Effector CD4-positive, alpha-beta T cell (primary cell): ENCODE measurements at places on chromosomes 1 and 21.

DNA sequence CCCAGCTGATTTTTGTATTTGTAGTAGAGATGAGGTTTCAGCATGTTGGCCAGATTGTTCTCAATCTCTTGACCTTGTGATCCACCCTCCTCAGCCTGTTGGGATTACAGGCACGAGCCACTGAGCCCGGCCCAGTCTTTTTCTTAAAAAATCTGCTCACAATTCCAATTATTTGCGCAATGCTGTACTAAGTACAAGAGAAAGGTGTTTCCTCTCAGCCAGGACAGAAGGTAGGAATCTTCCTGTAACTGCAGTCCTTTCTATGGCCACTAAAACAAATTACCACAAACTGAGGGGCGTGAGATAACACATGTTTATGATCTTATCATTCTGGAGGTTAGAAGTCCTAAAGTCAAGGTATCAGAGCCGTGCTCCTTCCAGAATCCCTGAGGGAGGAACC lies 6.9 kb upstream of the CBR3 start:
- no peak for DNase-seq

DNA sequence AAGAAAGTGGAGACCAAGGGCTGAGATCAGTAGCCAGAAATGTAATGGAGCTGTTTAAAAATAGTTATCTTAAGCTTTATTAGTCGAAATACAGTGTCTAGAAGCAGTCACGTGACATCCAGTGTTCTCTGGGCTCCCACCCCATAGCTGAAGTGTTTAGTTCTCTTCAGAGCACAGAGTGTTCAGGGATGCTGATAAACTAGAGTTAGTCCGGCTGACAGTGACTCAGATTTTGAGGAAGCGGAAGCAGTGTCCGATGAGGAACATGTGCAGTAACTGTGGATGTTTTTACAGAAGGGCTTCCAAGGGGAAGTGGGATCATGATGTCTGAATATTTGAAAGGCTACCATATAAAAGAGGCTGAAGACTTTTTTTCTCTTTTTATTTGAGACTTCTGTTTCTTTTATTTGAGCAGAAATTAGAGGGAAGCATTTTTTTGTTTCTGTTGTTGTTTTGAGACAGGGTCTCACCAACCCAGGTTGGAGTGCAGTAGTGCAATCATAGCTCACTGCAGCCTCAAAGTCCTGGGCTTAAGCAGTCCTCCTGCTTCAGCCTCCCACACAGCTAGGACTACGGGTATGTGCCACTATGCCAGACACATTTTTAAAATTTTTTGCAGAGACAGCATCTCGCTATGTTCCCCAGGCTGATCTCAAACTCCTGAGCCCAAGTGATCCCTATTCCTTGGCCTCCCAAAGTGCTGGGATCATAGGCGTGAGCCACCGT lies 124.2 kb downstream of the GALNT2 start:
- DNase-seq, result no peak

DNA sequence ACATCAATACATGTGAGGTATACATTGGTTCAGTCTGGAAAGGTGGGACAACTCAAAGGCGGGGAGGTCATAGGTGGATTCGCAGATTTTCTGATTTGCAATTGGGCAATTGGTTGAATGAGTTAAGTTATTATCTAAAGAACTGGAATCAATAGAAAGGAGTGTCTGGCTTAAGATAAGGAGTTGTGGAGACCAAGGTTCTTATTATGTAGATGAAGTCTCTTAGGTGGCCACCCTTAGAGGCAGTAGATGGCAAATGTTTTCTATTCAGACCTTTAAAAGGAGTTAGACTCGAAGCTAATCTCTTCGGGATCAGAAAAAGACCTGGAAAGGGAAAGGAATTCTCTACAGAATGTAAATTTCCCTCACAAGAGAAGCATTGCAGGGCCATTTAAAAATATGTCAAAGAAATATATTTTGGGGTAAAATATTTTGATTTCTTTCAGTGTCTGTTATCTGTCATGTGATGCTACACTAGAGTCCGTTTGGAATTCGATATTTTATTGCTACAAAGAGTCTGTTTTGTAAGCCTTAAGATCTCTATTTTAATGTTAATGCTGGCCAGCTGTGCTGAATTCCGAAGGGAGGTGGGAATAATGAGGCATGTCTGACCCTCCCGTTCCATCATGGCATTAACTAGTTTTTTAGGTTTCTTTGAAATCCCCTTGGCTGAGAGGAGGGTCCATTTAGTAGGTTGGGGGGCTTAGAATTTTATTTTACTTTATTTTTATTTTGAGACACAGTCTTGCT lies 265.1 kb downstream of the PTPRU start:
- no peak for DNase-seq

GRCh38 chr21:46021398-46021797 lies 39.8 kb downstream of the COL6A1 start:
- DNase-seq, result no peak

DNA sequence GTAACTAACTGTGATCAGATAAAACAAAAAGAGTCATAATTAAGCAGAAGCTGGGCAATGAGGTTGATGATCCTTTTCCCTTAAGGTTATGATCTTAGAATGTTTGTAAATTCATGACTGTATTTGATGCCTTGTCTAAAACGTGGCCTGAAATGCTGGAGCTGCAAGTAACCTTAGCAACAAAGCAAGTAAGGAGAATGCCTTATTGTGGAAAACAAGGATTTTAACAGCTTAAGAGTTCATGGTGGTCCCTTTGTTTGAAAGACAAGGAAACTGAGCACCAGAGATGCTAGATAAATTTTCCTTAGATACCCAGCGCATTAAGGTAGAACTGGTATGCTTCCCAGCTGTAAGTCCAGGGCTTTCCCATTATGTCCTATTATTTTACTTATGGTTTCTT lies 25.7 kb upstream of the XPR1 start:
- DNase-seq, result no peak

- DNase-seq, result no peak
These were observed 203.2 kb downstream of the HIVEP3 start for GRCh38 chr1:41715441-41716095.

GRCh38 chr1:13836136-13836535 lies 136.1 kb downstream of the PRDM2 start:
- no peak for DNase-seq

- DNase-seq, result no peak
These were observed 63.0 kb downstream of the RHBG start for GRCh38 chr1:156431769-156432668.

GRCh38 chr1:178506177-178506576 lies 6.7 kb upstream of the TEX35 start:
- DNase-seq, result no peak

GRCh38 chr1:159532922-159533321 lies 2.9 kb downstream of the OR10J5 start:
- DNase-seq, result no peak

DNA sequence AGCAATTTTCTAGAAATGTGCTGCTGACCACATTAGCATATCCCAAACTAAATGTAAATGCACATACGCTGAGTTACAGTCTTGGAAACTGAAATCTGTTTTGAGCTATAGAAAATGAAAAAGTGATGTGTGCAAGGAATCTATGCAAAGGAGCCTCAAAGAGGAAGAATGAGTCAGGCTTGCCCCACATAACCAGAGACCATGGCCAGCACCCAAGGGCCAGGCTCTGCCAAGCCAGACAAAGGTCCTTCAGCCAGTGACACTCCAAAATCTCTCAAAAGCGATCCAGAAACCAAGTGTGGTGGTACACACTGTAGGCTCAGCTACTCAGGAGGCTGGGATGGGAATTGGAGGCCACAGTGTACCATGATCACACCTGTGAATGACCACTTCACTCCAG lies 195.2 kb downstream of the TOMM20 start:
- DNase-seq, result no peak

- DNase-seq, result no peak
These were observed 6.2 kb downstream of the DAP3 start for GRCh38 chr1:155695072-155695471.

- DNase-seq, result no peak
These were observed 42.7 kb downstream of the RHOU start for GRCh38 chr1:228778026-228778425.

GRCh38 chr1:89547563-89548116 lies 23.0 kb downstream of the LRRC8B start:
- no peak for DNase-seq

GRCh38 chr1:51044199-51044598 lies 57.8 kb upstream of the C1orf185 start:
- no peak for DNase-seq

- DNase-seq, result no peak
These were observed 27.2 kb downstream of the C8B start for GRCh38 chr1:56938646-56939045.

GRCh38 chr1:106944721-106945120 lies 111.8 kb upstream of the PRMT6 start:
- no peak for DNase-seq

DNA sequence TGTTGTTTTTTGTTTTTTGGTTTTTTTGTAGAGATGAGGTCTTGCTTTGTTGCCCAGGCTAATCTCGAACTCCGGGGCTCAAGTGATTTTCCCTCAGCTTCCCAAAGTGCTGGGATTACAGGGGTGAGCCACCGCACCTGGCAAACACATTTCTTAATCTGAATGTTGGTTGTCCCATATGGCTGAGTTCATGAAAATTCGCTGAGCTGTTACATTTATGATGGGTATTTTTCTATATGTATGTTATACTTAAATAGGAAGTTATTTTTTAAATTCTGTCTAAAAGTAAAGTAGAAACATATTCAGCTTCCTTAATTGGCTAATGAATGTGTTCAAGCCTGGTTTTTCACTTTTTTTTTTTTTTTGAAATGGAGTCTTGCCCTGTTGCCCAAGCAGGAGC lies 75.1 kb downstream of the ASH1L start:
- no peak for DNase-seq

- no peak for DNase-seq
These were observed 90.5 kb downstream of the PIK3R3 start for GRCh38 chr1:46041974-46042373.

DNA sequence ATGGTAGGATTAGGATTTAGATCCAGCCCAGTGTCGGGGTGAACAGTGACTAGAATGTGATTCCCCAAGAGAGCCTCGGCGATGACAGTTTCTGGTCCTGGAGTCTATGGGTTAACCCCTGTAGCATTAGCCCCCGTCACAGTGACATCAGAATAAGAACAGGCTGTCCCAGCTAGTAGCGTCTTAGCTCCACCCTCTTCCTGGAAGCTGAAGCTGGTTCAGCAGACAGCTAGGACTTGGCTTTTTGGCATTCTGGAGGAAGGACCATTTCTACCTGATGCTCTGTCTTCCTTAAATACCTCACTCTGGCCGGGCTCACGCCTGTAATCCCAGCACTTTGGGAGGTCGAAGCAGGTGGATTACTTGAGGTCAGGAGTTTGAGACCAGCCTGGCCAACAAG lies 5.0 kb downstream of the NDUFS2 start:
- DNase-seq, result no peak

- no peak for DNase-seq
These were observed 275.7 kb downstream of the C1orf94 start for GRCh38 chr1:34452451-34452850.

- DNase-seq, result no peak
These were observed 5.8 kb downstream of the LAMC2 start for GRCh38 chr1:183191833-183192232.
